ENCODE measurements at places on chromosomes 6 and 20.

GRCh38 chr20:57205606-57206219 lies 60.7 kb downstream of the BMP7 start:
- no peak for DNase-seq

- DNase-seq: no peak
These were observed 73.6 kb upstream of the RNF146 start for GRCh38 chr6:127192911-127193541.

GRCh38 chr6:41599015-41599851 lies 39.0 kb upstream of the MDFI start:
- DNase-seq: no peak

- no peak for DNase-seq
These were observed 31.1 kb downstream of the BRPF3 start for GRCh38 chr6:36227379-36228228.

GRCh38 chr6:52594221-52594620 lies 17.4 kb upstream of the TRAM2 start:
- no peak for DNase-seq

- DNase-seq: no peak
These were observed 110.8 kb upstream of the GPR6 start for GRCh38 chr6:109867009-109867969.

DNA sequence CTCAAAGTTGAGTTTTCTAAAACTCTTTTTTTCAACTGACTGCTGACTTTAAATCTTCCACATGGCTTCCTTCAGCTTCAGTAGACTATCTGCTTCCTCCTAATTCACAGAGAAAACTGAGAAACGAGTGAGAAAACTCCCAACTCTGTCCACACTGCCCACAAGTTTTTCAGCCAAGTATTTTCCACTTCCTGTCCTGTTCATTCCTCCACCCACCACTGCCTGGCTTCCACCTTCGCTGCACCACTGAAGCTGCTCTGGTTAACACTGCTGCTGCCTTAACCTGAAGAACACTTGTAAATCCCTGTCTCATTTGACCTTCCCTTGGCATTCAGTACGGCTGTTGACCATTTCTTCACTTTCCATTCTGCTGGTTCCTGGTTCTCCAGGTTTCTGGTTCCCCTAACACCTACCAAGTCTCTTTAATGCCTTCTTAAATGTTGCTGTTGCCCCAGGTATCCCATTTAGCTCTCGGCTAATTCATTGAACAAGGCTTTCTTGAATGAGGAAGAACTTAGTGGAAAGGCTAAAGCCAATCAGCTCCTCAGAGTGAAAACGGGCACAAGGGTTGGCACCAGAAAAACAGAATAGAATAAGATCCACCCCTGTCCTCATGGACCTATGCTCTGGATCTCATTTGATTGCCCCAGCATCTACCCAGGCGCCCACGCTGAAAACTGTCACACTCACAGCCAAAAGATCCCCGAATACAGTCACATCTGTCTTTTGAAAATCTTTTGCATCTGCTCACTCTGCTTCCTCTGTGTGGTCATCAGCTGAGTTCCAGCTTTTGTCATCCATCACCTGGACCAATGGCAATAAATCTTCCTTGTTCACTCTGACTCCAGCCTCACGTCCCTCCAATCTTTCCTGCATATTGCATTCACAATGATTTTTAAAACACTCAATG lies 104.4 kb upstream of the TAB2 start:
- no peak for DNase-seq

DNA sequence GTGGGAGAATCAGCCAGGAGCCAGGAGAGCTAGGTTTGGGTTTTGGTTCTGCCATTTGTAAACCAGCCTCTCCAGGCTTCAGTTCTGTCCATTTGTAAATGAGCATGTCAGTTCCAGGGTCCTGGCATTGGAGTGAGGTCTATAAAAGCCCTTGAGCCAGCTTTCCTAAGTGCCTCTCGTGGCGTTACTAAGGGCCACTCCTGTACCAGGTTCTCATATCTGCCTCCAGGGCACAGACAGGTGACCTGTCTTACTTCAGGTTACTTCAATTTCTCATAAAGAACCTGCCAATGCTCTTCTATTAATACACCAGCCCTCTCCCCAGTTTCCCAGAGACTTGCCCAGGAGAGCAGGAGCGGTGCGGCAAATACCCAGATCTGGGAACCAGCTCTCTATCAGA lies 101.9 kb downstream of the VEGFA start:
- no peak for DNase-seq

DNA sequence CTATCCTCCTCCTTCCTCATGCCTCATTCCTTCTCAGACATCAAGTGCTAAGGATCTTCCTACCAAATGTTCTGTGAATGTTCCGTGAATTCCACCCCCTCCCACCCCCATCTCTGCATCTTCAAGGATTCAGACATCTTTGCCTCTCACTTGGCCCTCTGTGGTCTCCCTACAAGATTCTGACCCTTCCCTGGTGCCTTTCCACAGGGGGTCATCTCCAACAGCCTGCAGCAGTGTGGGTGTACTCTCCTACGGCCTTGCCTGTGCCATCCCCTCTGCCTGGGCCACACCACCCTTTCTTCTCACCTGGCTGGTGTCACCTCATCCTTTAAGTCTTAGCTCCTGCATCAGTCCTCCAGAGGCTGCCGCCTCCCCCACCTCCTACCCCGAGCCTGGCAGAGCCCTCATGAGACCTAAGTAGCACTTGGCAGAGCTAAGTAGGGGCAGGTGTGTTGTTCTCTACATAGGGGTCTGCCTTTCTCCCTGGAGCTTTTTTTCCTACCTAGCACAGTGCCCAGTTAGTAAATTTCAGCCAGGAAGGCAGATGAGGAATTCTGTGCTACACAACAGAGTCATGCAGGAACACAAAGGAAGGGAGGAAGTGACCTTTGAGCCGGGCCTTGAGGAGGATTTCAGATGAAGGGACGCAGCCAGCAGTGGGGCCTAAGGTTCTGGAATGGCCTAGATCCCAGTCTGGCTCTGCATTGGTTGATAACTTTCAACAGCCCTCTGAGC lies 43.1 kb downstream of the TM9SF4 start:
- no peak for DNase-seq

GRCh38 chr20:40697541-40697940 lies 8.5 kb upstream of the MAFB start:
- no peak for DNase-seq

DNA sequence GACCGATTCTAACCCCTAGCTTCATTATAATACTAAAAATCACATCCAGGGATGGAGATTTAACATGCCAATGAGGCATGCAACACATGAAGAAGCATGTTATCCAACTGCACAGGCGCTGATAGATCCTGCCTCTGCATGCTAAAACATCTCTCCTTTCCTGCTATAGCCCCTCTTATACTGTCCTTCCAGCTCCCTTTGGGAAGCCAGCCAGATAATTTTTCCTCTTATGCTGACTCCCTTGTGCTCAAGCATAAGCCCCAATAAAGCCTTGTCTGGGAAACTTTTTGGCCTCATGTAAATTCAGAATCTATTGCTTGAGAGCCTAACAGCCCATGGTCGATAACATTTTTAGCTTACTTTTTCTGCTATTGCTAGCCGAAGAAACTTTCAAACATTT lies 404.3 kb downstream of the EPM2A start:
- DNase-seq: no peak

GRCh38 chr6:109523478-109523877 lies 40.5 kb upstream of the ZBTB24 start:
- no peak for DNase-seq

GRCh38 chr6:109315341-109316110 lies 66.7 kb downstream of the CD164 start:
- DNase-seq: no peak

- no peak for DNase-seq
These were observed 358.1 kb downstream of the RNGTT start for GRCh38 chr6:88605271-88605670.

DNA sequence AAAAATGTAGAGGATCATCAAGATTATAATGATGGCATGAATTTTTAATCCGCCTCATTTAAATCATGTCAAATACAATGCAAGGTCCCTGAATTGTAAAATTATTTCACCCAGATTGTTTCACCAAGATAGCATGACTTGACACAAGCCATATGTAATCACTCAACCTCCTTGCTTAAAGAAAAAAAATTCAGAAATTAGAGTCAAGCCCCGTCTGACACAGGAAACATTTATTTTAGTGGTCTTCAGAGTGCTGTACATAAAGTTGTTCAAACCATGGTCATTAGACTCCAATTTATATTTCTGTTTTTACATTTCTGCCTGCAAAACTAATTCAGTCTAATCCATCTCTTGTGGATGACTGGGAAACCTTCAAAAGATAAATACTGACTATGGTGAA lies 200.2 kb downstream of the CBLN4 start:
- no peak for DNase-seq

DNA sequence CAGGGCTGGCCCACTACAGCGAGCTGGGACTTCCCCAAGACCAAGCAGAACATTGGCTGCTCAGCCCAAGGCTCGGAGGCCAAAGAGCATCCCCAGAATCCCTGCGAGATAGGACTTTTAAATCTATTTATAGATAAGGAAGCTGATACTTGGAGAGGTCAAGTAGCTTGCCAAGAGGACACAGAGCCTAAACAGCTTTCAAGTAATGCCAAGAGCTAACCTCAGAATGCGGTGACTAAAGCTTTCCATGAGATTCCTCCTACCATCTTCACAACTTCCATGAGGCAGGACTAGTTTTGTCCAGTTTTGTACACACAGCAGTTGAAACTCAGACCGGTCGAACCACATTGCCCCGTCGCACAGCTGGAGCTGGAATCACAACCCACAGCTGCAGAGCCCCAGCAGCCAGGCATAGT lies 168.1 kb upstream of the TOP1 start:
- peak; percentile 18 for DNase-seq

DNA sequence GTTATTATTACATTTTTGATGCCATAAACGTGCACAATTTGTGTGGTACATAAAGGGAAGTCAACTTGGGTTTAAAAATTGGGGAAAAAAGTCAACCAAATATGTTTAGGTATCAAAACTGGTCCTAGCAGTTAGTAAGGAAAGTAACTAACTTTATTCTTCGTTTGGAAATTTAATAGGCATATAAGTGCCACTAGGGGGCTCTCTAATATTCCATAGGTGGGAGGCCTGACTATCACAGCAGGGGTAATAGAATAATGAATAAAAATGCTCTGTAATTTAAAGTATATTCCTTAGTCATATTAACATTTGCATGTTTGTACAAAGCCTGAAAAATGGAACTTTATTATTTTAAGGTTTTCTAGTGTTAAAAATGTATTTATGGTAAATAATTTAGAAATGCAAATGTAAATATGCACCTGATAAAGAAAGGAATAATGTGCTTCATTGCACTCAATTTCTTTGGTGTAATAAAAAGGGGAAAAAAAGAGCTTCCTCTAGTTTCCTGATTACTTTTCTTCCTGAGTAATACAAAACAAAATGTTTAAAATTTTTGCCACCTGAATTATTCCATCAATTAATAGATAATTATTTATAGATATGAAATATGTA lies 125.7 kb upstream of the HDAC2 start:
- DNase-seq: no peak

- DNase-seq: no peak
These were observed 54.7 kb downstream of the GFOD1 start for GRCh38 chr6:13432526-13433184.

DNA sequence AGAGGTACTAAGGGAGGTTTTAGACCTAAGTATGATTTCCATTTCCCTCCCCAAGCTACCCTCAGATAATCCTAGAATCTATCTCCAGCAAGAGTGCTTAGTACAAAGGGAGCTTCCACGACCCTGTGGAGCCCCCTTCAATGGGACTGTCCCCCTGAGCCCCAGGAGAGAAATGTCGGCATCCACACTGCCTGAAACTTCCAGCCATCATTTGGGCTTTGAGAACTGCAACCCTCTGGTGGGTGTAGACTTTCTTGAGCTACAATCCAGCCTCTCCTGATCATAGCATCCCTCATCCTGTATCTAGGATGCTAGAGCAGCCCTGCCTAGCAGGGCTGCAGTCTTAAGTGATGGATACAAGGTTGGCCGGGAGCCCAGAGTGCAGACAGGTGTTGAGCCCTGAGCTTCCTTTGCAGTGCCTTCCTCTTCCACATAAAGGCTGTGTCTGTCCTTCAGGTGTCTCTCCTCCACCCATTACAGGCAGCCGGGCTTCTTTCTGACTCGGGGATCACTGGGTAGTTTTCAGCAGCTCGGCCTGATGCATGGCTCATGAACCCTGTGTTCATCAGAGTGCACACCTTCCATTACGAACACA lies 424.5 kb downstream of the PREX1 start:
- no peak for DNase-seq

DNA sequence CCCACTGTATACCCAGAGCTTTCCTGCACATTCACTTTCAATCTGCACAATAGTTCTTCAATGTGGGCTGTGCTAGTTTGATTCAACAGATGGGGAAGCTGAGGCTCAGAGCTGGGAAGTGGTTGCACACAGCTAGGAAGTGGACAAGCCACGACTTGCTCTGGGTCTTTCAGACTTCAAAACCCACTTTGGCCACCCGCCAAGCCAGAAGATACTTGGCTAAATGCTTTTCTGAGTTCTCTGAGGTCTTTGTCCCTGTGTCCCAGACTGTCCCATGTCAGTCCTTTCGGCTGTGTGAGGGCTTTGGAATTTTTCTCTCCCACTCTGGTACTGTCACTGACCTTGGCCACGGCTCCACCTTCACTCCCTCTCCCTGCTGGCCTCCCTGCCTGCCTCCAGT lies 10.6 kb downstream of the PDYN start:
- no peak for DNase-seq

DNA sequence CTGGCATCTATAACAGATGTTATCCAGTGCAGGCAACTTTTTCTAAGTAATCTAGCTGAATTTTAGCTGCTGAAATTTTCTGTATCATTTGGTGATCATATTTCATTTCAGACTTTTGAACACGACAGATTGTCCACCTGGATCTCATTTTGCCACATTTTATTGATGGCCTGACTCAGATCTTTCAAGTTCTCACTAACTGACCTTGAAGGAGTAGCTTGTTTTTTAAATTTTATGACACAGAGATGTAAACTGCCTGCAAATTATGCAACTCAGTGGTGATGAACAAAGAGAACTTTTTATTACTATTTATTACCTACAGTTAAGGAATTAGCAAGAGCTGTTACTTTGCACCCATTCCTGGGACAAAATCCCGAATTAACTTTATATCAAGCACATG lies 366.4 kb downstream of the PAX1 start:
- peak; percentile 42 for DNase-seq

DNA sequence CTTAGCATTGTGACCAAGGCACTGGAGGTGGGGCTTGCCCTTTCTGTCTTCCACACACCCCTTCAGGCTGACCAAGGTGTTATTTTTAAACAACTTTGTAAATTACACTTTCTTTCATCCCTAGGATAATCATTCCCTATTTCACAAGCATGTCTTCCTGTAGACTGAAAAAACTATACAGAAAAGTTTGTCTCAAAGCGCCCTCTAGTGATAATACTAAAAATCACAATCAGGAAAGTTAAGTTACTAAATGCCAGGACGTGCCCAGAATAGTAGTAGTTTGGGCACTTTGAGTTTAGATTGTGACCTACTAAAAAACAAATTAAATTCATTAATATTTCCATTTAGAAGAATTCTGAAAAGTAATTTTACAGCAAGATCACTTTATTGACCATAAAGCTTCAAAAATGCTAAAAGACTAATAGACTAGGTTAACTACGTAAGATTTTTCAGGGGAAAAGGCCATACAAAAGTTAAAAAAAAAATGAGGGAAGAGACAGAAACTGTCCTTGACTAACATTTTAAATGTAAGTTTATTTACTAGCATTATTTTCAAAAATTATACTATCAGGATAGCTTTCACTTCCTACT lies 123.3 kb upstream of the DUSP22 start:
- no peak for DNase-seq
